Umbilical cord (tissue), 2 donors: ENCODE measurements at places on chromosomes 7 and 10.

DNA sequence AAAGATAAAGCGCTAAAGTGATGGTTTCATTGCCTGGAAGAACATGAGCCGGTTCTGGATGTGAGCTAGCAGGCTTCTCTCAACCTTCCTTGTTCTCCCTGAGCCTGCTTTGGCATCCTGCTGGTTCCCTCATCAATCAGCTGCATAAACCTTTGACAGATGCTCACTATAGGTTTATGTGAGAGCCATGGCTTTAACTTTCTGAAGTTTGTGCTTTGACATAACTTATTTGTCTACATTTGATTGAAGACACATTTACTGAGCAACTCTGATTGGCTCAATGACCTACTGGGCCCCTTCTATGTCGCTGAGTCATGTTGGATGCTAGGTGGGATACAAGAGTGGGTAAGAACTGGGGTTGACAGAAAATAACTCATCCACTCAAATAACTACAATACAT lies 192.0 kb downstream of the ADAM12 start:
- DNase-seq, result no peak

DNA sequence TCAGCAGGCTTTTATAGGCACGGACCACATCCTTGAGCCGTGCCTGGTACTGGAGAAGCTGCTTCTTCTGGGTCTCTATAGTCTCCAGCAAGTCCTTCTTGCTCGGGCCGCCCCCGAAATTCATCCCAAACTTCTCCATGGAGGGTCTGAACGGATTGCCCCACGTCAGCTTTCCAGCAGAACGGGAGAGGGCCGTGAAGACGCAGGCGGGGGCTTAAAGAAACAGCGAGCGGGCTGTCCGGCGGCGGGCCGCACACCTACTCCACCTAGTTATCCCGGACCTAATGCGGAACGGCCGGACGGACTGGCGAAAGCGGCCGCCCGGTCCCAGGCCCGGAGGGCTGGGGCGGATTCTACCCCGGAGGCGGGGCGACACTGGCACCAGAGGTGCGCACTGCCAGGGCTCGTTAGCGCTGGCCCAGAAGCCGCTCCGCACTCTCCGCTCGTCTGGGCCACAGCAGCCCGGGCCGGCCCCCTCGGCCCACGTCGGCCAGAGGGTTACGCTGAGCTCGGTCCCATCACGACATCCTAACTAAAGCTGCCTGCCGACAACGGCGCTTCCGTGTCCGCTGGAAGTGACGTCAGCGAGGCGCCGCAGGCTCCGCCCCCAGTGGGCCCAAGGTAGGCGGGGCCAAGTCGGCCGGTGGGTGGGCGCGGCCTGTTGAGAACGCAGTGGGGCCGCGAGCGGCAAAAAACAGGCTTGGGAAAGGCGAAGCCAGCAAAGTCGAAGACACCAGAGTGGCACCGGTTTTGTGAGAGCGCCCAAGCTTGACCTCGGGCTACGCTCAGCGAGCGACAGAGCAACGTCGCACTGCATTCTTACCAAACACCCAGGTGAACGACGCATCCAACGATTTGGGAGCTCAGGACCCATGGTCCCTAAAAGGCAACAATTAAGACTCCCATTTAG lies at the start of gene GCC1:
GCC1 (minus strand) TSS at position 553 of the 910 bp plus-strand sequence; CDS start at position 139, 414 bp downstream.
- DNase-seq, result peak; percentile 92

DNA sequence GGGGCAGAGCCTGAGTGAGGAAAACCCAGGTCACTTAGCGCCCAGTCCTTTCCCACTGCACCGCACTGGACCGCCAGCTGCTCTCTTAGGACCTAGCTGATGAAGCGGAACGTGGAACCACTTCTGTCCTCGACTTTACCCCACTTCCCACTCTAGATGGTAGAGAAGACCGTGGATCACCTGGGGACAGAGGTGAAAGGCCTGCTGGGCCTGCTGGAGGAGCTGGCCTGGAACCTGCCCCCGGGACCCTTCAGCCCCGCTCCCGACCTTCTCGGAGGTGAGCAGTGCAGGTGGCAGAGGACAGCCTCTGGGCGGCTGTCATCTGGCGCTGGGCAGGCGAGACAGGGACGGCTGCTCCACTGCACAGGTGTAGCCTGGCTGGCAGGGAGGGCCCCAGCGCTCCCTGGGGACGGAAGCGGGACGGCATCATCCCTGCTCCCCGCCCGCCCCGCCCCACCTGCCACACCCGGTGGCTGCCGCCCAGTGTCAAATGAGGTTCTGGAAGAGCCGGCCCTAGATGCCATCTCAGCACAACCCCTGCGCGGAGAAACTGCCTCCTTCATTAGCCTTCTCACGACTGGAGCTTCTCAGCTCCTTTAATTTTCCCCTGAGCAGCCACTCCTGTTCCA lies 11.7 kb downstream of the PLAC9 start:
- DNase-seq, result no peak

DNA sequence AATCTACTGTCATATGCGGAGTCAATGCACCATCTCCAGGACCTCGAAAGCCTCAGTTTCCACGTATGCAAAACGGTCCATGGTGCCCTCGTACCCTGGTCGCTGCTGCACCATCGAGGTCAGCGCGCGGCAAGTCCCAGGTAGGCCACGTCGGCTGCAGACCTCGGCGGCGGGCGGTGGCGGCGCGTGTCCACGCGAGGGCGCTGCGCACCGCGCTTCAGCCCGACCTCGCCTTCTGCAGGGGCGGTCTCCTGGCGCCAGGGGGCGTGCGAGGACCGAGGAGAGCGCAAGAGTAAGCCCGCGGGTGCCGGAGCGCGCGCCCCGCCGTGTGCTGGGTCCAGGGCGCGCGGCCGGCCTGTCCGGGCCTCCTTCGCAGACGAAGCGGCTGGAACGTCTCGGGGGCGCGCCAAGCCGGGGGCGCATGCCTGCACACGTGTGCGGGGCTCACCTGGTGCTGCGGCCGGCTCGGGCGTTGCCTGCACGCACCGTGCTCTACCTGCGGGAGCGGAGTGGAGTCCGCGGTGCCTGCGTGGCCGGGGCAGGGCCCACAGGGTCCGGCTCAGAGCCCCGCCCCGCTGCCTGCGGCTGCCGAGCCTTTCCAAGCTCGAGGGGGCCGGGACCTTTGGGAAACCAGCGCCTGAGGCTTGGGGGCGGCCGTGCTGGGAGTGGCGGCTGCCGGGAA lies 54.0 kb downstream of the GLRX3 start:
- DNase-seq, result peak; percentile 88

DNA sequence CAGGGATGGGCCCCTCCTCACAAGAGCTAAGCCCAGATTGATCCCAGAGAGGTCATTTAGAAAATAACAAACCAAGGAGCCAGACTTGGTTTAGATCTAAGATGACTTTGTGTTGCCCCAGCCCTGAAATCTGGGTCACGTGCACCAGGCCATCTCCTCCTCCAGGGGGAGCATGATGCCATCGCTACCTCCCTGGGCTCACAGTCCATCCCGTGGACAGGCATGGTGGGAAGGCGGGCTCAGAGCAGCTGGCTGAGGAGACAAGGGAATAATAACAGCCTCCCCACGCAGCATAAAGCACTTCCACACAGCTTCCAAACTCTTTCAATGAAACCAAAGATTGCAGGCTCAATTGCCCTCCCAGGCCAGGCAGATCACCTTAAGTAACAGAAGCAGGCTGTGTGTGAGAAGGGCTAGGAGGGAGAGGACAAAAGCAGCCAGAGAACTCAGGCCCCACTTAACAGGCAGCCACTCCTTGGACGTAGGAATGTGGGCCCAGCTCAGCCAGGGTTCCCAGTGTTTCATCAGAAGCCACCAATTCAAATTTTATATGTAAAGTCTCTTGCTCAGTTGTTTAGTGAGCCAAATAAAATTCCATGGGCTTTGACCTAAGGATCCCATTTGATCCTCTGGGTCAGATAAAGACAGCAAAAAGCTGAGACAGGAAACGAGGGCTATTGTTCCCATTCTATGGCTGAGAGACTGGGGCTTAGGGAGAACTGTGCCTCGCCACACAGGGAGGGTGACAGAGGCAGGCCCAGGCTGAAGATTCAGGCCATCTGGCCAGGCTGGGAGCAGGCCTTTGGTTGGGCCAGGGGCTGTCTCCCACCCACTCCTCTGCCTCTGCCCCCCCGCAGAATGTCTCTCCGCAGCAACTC lies 100.2 kb downstream of the COL13A1 start:
- peak; percentile 63 for DNase-seq

DNA sequence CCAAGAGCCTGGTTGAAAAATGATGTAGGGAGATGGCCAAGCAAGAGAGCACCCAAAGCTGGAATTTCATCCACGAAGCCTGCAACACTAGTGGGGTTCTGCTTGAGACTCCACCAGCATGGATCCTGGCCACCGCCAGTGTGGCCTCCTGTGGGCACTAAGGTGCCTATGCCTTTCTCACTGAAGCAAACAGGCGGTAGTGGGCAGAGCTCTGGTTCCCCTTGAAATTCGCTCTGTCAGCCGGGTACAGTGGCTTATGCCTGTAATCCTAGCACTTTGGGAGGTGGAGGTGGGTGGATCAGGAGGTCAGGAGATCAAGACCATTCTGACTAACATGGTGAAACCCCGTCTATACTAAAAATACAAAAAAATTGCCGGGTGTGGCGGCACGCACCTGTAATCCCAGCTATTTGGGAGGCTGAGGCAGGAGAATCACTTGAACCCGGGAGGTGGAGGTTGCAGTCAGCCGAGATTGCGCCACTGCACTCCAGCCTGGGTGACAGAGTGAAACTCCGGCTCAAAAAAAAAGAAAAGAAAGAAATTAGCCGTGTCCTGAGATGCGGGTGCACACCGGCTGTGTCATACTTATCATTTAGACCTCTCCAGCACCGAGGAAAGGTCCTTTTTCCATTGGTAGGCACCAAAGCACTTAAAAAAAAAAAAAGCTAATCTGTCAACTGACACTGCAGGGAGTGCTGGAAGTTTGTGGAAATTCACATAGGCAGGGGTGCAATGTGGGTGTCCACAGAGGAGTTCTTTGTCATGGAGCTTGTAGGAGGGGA lies 28.3 kb downstream of the CCM2 start:
- no peak for DNase-seq

DNA sequence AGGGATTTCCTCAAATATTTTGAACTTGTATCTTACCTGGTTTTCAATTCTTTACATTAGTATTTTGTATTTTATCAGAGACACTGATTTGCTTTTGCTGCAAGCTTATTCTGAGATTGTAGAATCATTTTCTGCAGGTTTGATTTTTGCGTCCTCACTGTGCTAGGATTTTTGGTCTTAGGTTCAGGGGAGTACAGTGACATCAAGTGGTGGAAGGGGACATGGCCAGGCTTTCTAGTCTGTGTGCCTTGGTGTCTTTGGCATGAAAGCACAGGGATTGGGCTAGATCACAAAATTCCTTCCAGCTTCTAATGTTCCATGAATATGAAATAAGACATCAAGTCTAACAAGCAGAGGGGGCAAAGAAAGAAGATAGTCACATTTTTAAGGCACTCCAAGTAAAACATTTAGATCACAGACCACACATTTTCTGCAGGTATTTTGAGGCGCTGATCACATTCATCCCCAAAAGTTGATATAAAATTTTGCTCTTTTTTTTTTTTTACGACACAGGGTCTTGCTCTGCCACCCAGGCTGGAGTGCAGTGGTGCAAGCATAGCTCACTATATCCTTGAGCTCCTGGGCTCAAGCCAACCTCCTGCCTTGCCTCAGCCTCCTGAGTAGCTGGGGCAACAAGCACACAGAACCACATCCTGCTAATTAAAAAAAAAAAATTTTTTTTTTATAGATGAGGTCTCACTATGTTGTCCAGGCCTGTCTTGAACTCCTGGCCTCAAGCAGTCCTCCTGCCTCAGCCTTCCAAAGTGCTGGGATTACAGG lies 124.4 kb downstream of the PON1 start:
- DNase-seq, result peak; percentile 83

DNA sequence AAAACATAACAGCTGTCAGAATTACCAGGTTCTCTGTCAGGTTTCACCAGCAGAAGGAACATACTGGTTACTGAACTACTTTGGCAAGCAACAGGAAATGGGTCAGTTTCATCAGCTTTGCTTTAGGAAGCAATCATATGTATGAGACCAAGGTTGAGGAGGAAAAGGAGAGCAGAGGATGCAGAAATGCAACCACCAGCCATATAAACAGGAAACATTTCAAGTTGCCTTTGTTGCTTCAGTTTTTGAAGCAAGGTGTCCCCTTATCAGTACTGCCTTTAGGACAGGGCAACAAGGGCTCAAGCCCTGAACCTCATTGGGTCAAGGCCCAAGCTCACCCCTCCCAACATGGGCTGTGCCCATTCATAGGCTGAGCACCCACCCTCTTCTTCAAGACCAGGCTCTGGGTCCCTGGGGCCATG lies 10.2 kb downstream of the HIPK2 start:
- no peak for DNase-seq

GRCh38 chr10:43774234-43774769 lies 125.6 kb upstream of the ZNF32 start:
- DNase-seq, result no peak

DNA sequence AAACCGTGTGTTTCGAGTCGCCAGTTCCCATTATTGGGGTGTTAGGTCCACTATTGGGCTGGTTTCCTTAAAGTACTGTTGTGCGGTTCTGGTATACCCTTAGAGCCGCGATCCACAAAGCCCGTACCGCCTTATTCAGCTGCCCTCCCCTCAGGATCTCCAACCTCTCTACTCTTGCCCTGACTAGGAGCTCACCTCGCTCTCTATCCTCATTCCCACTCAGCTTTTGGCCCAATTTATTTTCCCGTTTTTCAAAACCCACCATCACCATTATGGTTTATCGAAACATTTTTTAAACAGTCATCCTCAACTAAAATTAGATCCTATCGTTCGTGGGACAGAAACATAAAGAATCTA lies 461 bp upstream of the ETV1 start:
- peak; percentile 30 for DNase-seq

GRCh38 chr10:3886641-3887251 lies 101.7 kb upstream of the KLF6 start:
- DNase-seq, result peak; percentile 87

GRCh38 chr7:44801890-44802289 lies 5.4 kb downstream of the PPIA start:
- no peak for DNase-seq

DNA sequence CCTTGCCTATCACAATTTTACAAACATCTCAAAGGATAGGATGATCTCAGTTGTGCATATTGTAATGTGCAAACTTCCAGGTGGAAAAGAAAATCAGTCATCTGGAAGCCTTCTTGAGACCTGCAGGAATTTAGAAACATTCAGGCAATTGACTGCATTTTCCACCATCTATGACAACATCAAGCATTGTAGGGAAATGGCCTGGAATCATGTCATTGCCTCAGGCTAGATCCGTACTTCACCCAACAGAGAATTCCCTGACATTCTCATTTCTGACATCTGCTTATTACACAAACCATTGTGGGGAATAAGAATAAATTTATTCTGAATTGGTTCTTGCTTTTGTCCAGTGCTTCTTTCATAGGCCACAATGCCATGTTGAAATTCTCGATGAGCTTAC lies 124.9 kb upstream of the NPVF start:
- DNase-seq, result no peak

DNA sequence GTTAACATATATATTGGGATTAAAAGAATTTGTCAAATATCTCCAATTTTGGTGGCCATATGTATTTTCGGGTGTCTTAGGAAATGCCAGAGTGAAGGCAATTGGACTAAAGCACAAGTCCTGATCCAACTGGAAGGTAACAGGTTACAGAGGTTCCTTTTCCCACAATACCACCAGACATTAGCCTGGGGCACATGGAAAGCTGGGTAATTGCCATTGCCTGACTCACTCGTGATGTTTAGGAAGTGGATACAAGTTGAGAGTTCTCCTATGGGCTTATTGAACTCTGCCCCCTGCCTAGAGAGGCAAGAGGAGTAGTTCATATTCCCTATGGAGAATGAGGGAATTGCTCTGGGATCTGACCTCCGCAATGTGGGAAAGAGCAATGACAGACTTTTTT lies 5.7 kb downstream of the DNAH11 start:
- no peak for DNase-seq
